ENCODE measurements at places on chromosomes 4 and X.

DNA sequence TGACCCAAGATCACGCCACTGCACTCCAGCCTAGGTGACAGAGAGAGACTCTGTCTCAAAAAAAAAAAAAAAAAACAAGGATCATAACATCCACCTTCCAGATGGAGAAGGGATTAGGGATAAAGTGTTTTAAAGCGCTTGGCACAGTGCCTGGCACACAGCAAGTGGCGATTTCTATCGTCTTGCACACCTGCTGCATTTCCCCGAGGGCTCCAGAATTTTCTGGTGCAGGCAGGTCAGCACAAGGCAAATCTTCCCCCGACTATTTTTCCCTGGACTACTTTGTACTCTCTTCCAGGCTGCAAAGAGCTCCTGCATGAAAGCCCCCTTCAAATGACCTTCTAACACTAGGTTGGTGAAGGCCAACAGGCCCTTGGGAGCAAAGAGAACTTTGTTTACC is 57.3 kb downstream of the APBB2 start:
- DNase-seq = no peak

DNA sequence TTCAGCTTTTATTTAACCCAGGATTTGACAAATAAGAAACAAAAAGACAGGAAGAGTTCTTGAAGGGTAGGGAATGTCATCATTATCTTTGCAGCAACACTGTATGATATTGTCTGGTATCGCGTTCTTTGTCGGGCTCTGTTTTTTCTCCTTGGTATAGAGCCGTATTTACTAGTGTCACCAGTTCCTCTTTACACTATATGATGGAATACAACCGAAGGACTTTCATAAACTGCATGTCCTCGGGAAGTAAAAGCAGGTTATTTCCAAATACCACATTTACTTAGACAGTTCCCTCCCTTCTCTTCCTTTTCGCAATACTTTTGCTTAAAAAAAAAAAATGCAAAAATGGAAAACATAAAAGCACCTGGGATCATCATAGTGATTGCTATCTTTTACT is 96.6 kb upstream of the IL13RA1 start:
- no peak for DNase-seq

GRCh38 chr4:32789026-32789608 is 2068.9 kb downstream of the PCDH7 start:
- no peak for DNase-seq

GRCh38 chr4:185708348-185708747 is 103.6 kb downstream of the SORBS2 start:
- DNase-seq = no peak

GRCh38 chr4:121011780-121012340 is 60.5 kb downstream of the NDNF start:
- DNase-seq = no peak

DNA sequence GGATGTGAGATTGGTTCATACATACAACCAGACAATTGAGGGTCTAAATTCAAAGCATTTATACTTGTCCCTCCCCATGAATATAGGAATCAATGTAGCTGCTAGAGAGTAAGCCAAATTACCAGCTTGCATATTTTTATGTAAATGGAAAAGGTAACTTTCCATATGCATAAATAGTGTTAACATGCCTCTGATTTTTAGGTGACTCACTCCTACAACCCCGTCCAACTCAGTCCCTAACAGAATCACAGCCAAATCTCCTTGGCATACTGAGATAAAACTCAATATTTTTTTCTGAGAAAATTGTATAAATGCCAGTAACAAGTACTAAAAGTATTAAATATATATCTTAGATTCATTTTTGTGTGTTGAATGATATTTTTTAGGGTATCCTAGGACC is 67.2 kb downstream of the INPP4B start:
- DNase-seq = no peak

DNA sequence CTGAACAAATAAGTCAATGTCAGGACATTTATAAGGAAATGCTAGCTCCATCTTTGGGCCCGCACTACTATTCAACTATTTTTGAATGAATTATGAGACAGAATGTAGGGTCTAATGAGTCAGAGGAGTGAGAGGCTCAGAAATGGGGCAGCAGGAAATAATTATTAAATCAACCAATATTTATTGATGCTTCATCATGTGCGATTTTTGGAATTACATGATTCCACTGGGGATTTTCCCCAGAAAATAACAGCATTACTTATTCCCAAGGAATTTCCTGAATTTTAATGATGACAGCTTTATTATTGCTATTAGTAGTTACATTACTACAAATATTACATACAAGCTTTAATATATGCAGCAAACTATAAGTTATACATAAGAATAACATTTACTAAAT is 49.3 kb upstream of the PHF8 start:
- DNase-seq = no peak

- no peak for DNase-seq
Observed at GRCh38 chrX:100615005-100615404, 21.6 kb downstream of the TSPAN6 start.

GRCh38 chrX:124325732-124326131 is 6.7 kb upstream of the TEX13D start:
- no peak for DNase-seq

DNA sequence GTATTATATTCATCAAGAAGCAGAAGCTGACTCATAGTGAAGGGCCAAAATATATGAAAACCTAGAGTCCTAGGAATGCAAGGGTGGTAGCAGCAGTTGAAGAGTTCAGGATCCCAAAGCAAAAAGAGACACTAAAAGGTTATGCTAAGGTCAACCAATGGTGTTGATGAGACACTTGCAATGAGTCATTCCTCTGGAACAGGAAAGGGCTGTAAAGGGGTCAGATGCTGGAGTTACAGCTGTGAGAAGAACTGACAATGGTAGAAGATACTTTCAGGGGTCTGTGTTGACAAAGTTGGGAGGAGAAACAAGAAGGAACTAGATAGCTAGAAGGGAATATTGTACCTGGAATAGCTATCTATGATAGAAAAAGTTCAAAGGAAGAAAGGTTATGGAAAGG is 47.5 kb downstream of the ZGRF1 start:
- DNase-seq = no peak

GRCh38 chrX:133627673-133628072 is 212.4 kb upstream of the GPC4 start:
- DNase-seq = no peak

DNA sequence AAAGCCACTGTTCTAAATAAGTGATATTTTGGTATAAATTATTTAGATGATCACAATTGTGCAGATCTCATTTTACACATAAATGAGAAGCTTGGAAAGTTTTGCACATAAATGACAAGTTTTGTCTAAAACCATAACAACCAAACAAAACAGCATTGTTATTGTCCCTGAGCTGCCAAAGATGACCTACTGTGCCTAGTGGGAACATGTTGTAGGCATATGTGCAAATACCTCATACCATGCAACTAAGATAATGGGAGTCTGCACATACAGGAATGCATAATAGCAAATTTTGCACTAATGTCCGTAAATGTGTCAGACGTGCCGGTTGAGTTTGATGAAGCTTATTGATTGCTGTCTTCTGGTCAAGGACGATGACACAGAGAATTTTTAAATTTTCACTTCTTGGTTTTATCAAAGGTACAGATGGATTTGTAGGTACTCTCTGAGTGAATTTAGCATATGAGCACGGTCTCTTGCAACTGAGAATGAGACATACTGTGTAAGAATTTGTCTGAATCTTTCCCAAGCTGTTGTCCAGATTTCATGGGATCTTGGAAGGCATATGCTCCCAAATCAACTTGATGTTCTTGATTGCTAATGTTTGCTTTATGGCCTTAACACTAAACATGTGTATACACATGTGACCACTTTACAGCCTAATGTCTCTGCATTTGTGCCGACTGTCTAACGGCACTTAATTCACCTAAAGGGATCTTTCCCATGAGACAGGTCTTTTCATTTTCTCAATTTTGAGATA is 1133.5 kb downstream of the FAT4 start:
- no peak for DNase-seq

GRCh38 chr4:61783050-61783449 is 582.9 kb downstream of the ADGRL3 start:
- DNase-seq = no peak

DNA sequence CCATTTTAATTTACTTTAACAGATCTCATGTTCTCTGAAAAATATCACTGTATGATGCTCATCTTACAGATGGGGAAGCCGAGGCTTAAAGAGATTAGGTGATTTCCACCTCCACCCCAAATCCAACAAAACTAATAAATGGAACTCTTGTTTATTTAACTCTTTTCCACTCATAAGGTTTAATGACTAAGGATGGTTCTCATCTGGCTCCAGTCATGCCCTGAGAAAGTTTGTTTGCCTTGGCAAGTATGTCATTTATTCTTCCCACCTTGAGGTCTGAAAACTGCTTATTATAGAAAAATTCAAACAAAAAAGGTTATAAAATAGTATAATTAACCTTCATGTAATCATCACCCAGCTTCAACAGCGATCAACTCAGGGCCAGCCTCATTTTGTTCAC is 56.3 kb downstream of the PPEF2 start:
- no peak for DNase-seq

DNA sequence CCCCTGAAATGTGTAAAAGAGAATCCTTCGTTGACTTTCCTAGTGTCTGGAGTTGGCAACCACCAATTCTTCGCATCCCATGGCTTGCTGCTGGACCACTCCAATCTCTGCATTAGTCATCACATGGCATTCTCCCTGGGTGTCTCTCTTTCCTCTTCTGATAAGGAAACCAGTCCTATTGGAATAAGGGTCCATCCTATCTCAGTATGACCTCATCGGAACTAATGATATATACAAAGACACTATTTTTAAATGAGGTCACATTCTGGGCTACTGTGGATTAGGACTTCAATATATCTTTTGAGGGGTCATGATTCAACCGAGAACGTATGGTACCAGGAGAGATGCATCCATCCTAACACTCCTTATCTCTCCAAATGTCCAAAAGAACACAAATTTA is 259.1 kb upstream of the CPEB2 start:
- no peak for DNase-seq

DNA sequence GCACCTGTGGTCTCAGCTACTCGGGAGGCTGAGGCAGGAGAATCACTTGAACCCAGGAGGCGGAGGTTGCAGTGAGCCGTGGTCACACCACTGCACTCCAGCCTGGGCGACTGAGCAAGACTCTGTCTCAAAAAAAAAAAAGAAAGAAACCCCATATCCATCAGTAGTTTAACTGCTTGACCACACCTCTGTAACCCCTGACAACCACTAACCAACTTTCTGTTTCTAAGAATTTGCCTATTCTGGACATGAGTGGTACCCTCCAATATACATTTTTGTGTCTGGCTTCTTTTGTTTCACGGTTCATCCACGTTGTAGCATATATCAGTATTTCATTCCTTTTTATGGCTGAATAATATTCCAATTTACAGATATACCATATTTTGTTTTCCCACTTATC is 9.1 kb downstream of the PPAT start:
- no peak for DNase-seq

GRCh38 chrX:97704881-97705280 is 821.2 kb downstream of the RPA4 start:
- no peak for DNase-seq

GRCh38 chrX:50180073-50180940 is 20.5 kb downstream of the AKAP4 start:
- no peak for DNase-seq

GRCh38 chr4:4730249-4730648 is 129.2 kb upstream of the MSX1 start:
- no peak for DNase-seq

- DNase-seq = no peak
Observed at GRCh38 chr4:8205241-8205707, 6.2 kb downstream of the SH3TC1 start.

DNA sequence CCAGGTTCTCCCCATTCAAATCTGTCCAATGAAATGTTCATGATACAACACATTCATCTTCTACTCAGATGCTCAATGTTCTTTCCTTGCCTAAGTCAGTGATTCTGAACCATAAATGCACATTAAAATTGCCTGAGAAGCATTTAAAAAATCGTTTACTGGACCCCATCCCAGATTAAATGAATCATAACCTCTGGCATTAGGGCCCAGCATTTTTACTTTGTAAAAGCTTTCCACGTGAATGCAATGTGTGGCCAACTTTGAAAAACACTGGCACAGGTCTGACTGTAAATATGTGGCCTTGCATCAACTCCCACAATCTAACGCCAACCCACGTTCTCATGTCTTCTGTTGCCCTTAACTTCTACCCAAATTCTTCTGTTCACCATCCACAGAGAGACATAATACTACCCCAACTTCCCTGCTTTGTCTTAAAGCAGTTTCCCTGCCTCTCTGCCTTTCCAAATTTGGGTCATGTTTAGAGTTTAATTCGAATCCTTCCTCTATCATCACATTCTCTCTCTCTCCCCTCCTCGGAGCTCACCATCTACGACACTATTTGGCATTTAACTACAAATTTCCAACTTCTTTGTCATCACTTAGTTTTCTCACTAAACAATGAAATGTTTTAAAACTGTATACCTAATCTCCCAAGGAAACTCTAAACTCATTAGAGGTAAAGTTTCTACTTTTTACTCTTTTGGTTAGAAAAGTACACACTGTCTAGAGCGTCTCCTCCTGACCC is 78.7 kb downstream of the PRKG2 start:
- no peak for DNase-seq

DNA sequence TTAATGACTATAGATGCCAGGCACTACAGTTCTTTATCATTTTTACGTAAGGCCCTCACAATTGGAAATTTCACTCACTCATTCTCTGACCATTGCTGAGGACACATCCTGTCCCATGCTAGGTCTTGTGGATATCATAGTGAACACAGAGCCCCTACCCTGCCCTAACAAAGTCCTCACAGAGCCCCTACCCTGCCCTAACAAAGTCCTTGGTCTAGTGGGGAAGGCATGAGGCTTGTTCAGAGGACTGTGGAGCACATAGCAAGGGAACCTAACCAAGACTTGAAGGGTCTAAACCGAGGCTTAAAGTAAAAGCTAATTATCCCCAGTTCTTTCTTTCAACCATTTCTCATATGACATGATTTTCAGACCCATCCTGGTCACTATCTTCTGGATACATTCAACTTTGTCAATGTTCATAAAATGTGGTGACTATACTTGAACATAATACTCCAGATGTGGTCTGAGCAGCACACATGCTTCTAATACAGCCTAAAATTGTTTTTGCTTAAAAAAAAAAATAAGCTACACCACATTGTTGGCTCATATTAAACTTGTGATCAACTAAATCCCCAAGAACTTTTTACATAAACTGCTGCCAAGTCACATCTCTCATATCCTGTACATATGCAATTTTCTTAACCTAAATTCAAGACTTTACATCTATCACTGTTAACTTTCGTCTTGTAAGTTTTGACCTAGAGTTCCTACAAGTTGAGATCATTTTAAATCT is 77.0 kb downstream of the GPC3 start:
- DNase-seq = no peak
